Neural progenitor cell (in vitro differentiated cells): ENCODE measurements at places on chromosomes 3 and 15.

DNA sequence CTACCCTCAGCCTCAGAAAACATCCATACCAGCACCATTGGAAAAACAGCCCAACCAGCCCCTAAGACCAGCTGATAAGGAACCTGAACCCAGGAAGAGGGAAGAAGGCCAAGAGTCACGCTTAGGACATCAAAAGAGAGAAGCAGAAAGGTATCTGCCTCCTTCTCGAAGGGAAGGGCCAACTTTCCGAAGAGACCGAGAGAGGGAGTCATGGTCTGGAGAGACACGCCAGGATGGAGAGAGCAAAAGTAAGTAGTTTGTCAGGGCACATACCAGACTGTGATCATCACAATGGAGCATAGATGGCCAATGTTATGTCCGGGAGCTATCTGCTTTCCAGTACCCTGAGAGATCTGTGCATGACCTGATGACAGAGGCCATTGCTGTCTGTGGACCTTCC lies 31.0 kb upstream of the RBM5 start:
- H3K27me3 ChIP-seq: no peaks in the 10 kb centered on the region
- H3K4me1 ChIP-seq: no peaks in the 10 kb centered on the region
- no peak overlapping the region for H3K4me3 ChIP-seq
- DNase-seq: no peak

GRCh38 chr15:41848631-41849030 lies 10.0 kb downstream of the PLA2G4B start:
- no peaks in the 10 kb centered on the region for H3K36me3 ChIP-seq
- no peaks in the 10 kb centered on the region for H3K27me3 ChIP-seq
- no peaks in the 10 kb centered on the region for H3K4me1 ChIP-seq
- H3K27ac ChIP-seq: no peak overlapping the region

DNA sequence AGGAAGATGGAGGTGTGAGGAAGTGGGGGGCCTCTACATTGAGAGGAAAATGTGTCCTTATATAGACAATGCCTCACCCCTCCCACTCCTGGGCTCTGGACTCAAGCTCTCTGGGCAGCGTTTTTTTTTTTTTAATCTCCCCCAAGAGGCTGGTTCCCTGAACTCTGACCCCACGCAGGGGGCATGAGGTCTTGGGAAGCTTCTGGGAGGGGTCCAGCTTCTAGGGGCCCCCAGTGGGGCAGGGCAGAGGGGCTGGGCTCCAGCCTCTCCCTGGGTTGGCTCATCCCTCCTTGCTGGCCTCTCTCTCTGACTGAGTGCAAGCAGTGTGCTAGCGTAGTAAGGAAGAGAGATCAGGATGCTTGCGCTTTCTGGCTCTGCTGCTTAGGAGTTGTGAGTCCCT lies 101.4 kb upstream of the HACD2 start:
- no peak overlapping the region for H3K4me3 ChIP-seq
- H3K27ac ChIP-seq: no peak overlapping the region
- no peaks in the 10 kb centered on the region for H3K36me3 ChIP-seq
- H3K4me1 ChIP-seq: peaks cover 26% of the 10 kb centered on the region

DNA sequence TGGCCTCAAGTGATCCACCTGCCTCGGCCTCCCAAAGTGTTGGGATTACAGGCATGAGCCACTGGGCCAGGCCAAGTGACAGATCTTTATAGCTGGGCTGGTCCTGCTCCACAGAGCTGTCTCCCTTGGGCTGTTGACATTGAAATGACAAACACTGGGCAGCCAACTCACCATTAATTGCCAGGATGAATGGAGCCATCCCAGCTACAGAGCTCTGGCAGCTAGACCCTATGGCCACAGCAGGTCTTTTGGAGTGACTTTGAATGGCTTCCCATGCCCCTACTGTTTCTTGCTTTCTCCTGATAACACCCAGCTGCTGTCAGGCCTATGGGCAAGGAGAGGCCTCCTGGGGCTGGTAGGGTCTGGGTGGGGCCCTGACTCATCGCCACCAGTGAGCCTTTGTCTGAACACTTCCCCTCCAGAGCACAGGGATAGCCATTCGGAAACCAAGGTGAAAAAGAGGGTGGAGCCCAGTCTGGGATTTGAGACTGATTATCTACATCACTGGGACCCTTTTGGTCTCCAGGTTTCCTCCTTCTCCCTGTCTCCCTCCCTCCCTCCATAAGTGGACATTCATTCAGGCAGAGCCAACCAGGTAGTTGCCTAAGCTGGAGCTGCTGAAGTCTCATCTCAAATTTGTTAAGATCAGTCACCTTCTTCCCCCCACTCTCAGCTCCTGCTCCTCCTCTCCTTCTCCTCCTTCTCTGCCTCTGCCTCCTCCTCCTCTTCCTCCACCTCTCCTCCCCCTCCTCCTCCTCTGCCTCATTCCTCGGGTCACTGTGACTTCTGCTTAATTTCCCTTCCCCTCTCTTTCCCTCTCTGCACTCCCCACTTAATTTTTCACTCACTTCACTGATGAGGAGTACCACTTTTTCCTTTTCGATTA lies 34.0 kb downstream of the BHLHE40 start:
- H3K4me1 ChIP-seq: peaks cover 31% of the 10 kb centered on the region
- no peaks in the 10 kb centered on the region for H3K36me3 ChIP-seq
- H3K4me3 ChIP-seq: no peak overlapping the region
- no peak for DNase-seq
- no peak overlapping the region for H3K27ac ChIP-seq

GRCh38 chr3:171772427-171773056 lies 37.7 kb downstream of the PLD1 start:
- no peak overlapping the region for H3K4me3 ChIP-seq
- no peaks in the 10 kb centered on the region for H3K4me1 ChIP-seq
- DNase-seq: peak; percentile 73
- H3K27me3 ChIP-seq: no peaks in the 10 kb centered on the region
- H3K36me3 ChIP-seq: no peaks in the 10 kb centered on the region

GRCh38 chr3:14393440-14394106 lies 8.8 kb upstream of the SLC6A6 start:
- no peaks in the 10 kb centered on the region for H3K27me3 ChIP-seq
- no peak for DNase-seq
- no peak overlapping the region for H3K27ac ChIP-seq
- no peaks in the 10 kb centered on the region for H3K4me1 ChIP-seq

GRCh38 chr3:84742915-84743425 lies 215.8 kb upstream of the CADM2 start:
- H3K4me1 ChIP-seq: peaks cover 3% of the 10 kb centered on the region
- H3K36me3 ChIP-seq: no peaks in the 10 kb centered on the region
- H3K27ac ChIP-seq: no peak overlapping the region
- DNase-seq: no peak
- H3K27me3 ChIP-seq: no peaks in the 10 kb centered on the region
- H3K4me3 ChIP-seq: no peak overlapping the region

GRCh38 chr3:189622629-189623028 lies 8.6 kb upstream of the TP63 start:
- H3K36me3 ChIP-seq: no peaks in the 10 kb centered on the region
- no peak for DNase-seq
- no peak overlapping the region for H3K4me3 ChIP-seq

- H3K27ac ChIP-seq: no peak overlapping the region
- H3K4me3 ChIP-seq: no peak overlapping the region
- no peaks in the 10 kb centered on the region for H3K4me1 ChIP-seq
- H3K27me3 ChIP-seq: no peaks in the 10 kb centered on the region
- peaks cover 2% of the 10 kb centered on the region for H3K36me3 ChIP-seq
These were observed 397.0 kb downstream of the CNTN3 start for GRCh38 chr3:74217467-74217866.

- H3K4me1 ChIP-seq: no peaks in the 10 kb centered on the region
- no peak overlapping the region for H3K4me3 ChIP-seq
- no peak for DNase-seq
- no peaks in the 10 kb centered on the region for H3K36me3 ChIP-seq
- no peak overlapping the region for H3K27ac ChIP-seq
These were observed 334.2 kb upstream of the SEMA6D start for GRCh38 chr15:47383102-47383501.

GRCh38 chr15:27342991-27343390 lies 372.0 kb downstream of the GABRG3 start:
- peak; percentile 50 for DNase-seq
- no peaks in the 10 kb centered on the region for H3K27me3 ChIP-seq
- H3K27ac ChIP-seq: no peak overlapping the region
- H3K4me3 ChIP-seq: no peak overlapping the region

DNA sequence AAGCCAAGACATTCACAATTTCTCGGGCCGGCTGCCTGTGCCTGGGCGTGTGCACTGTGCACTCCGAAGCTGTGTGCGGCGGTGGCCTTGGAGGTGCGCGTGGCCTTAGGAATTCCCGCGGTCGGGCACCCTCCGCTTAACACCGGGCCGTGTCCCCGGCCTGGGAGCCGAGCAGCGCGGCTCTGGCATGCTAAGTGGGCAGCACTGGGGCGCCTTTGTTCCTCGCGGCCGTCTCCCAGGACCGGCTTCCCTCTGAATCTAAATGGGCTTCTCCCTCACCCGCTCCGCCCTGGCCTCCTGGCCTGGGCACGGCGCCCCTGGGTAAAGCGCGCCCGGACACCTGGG lies 498 bp upstream of the ARNT2 start:
- peaks cover 4% of the 10 kb centered on the region for H3K36me3 ChIP-seq
- peak; percentile 74 for DNase-seq
- peak overlapping the region; percentile 93 for H3K4me3 ChIP-seq
- H3K4me1 ChIP-seq: peaks cover 13% of the 10 kb centered on the region
- no peak overlapping the region for H3K27ac ChIP-seq

DNA sequence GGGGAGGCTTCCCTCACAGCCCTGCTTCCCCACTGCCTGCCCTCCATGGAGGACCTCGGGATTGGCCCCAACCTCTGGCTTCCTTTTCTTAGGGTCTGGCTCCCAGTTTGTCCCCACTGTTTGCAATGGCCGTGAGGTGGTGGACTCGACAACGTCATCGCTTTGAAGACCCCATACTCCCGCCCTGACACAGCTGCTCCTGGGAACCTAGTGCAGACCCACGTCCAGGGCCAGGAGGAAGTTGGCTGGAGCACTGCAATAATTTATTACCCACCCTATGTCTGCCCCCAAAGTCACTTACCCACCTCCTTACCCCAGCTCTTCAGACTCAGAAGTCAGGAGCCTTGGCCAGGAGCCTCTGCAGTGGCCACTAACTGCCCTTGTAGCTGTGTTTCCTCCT lies 11.1 kb downstream of the GRM2 start:
- no peaks in the 10 kb centered on the region for H3K36me3 ChIP-seq
- no peak for DNase-seq
- no peak overlapping the region for H3K4me3 ChIP-seq
- H3K27me3 ChIP-seq: no peaks in the 10 kb centered on the region
- H3K27ac ChIP-seq: no peak overlapping the region

- no peaks in the 10 kb centered on the region for H3K36me3 ChIP-seq
- H3K27me3 ChIP-seq: no peaks in the 10 kb centered on the region
- no peak overlapping the region for H3K4me3 ChIP-seq
These were observed 96.8 kb downstream of the CDIN1 start for GRCh38 chr15:36676211-36676610.

DNA sequence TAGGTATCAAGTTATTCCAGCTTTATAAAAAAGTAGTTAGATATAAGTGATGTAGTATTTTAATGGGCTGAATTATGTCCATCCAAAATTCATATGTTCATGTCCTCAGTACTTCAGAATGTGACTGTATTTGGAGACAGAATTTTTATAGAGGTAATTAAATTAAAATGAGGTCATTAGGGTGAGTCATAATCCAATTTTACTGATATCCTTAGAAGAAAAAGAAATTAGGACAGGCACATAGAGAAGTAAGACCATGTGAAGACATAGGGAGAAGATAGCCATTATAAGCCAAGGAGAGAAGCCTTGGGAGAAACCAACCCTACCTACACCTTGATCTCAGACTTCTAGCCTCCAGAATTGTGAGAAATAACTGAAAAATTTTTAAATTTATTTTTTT lies 30.3 kb downstream of the RAP2B start:
- no peak overlapping the region for H3K4me3 ChIP-seq
- no peak for DNase-seq
- H3K27me3 ChIP-seq: no peaks in the 10 kb centered on the region
- H3K27ac ChIP-seq: no peak overlapping the region
- no peaks in the 10 kb centered on the region for H3K4me1 ChIP-seq

DNA sequence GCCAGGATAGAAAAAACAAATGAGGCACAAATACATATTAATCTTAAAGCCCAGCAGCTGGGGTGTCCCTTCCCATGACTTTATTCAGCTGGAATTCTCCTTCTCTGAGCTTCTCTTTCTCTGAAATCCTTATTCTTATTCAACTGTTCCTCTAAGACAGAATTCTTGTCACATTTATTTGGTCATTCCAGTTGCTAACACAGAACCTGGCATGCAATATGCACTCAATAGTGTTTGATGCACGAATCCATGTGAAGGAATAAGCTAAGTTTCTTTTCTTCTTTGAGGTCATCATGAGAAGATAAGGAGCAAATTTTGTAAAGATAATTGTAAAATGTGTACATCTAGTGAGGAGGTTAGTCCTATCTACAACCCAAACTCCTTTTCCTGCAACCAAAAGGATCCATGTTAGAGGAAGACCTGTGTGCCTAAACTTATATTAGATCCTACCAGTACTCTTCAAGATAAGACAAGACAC lies 154.2 kb upstream of the KCNMB2 start:
- no peak overlapping the region for H3K27ac ChIP-seq
- no peak for DNase-seq
- H3K27me3 ChIP-seq: no peaks in the 10 kb centered on the region
- H3K4me1 ChIP-seq: peaks cover 11% of the 10 kb centered on the region

DNA sequence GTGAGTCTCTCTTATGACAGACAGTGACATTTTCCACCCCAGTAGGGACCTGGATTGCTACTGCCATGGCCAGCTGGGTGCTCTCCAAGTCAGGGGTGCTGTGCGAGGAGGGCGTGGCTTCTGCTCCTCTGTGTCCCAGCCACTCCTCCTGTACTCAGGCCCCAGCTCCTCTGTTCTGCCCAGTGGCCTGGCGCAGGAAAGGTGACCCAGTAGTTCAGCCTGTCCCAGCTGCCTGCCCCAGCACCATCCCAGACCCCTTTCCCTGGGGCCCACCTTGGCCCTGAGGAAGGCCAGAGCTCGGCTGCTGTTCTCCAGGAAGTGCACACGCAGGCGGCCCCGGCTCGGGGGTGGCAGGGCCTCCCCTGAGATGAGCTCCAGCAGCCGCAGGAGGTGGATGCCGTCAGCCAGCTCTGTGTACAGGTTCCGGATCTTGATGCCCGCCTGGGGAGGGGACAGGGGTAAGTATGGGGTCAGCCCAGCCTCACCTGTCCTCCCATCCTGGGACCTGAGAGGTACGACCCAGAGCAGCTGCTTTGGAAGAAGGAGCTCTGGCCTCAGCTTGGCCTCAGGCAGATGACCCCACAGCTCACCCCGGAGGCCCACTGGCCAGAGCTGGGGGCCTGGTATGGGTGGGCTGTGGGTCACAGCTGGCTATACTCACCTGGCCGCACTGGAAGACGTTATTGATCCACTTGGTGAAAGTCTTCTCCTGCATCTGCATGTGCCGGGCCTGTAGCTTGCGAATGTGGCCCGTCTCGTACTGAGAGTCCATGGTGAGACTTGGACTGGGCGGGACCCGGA lies 1.0 kb downstream of the SPTBN5 start:
- DNase-seq: no peak
- H3K36me3 ChIP-seq: no peaks in the 10 kb centered on the region
- H3K4me1 ChIP-seq: peaks cover 18% of the 10 kb centered on the region
